Panc1 (cell line): ENCODE measurements at places on chromosomes 13 and 19. TPM values are rescaled to one million over a fixed set of nuclear protein-coding genes. Genes with fewer than 3 reads are reported as not detected.

ESD gene
- total RNA-seq = 68.3 TPM

SYT3 gene
- total RNA-seq = not detected

IGFL4 gene
- total RNA-seq = 0.39 TPM

KLK4 gene
- total RNA-seq = not detected

LILRA6 gene
- 0.08 TPM for total RNA-seq

POSTN gene
- 0.08 TPM for total RNA-seq

ZNF808 gene
- total RNA-seq = 19.1 TPM

IL4I1 gene
- total RNA-seq = 1.5 TPM

C1QTNF9B gene
- total RNA-seq = not detected

DNA sequence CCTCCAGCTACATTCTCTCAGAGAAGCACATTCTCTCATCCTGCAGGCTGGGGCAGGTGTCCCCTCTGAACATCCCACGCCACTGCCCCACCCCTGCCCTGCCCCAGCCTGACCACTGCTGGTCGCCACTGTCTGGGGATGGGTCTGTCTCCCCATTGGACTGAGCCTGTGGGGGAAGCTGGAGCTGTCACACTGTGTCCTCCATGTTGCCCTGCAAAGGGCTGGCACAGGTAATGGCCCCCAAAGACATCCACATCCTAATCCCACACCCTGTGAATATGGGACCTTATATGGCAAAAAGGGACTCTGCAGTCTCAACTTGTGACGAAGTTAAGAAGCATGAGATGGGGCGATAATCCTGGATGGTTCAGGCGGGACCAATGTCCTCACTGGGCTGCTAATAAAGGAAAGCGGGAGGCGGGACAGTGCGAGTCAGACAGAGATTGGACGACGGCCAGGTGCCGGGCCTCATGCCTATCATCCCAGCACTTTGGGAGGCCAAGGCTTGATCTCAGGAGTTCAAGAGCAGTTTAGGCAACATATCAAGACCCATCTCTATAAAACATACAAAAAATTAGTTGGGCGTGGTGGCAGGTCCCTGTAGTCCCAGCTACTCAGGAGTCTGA, 9.1 kb downstream of the AP2S1 start:
- DNase-seq = no peak

DNA sequence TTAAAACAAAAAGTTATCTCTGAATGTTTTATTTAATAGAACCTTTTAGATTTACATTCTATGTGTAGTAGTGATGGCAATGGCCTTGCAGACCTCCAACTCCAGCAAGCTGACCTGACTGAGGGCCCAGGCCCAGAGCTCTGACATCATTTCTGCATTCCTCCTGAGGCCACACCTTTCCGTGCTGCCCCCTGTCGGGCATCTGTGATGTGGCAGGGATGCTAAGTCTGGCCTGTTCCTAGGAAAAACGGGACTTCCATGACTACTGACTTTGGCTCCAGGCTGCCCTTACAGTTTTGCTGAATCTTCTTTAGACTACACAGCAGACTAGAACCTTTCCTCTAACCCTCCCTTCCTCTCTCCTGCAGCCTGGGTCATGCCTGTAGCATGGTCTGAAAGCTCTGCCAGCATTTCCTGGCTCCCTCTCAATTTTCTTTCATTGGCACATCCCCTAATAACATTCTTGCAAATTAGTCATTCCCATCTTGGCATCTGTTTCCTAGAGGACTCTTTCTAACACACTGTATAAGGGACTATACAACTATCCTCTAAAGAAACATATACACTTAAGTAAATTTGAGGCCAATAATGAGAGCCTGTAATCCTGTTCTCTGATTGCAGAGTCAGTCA, 249.1 kb downstream of the GPC5 start:
- peak; percentile 2 for DNase-seq

- DNase-seq = no peak
These were observed 573.0 kb upstream of the PCDH9 start for GRCh38 chr13:67803118-67803517.

- DNase-seq = no peak
These were observed 6.2 kb upstream of the FUT3 start for GRCh38 chr19:5857203-5858081.

- no peak for DNase-seq
These were observed 199.6 kb downstream of the SPRY2 start for GRCh38 chr13:80141123-80141849.

GRCh38 chr13:52125547-52125946, 3.3 kb downstream of the NEK5 start:
- no peak for DNase-seq

GRCh38 chr19:52444506-52444905, 8.8 kb upstream of the ZNF578 start:
- no peak for DNase-seq

GRCh38 chr13:113495494-113496210, 5.1 kb upstream of the DCUN1D2 start:
- no peak for DNase-seq

DNA sequence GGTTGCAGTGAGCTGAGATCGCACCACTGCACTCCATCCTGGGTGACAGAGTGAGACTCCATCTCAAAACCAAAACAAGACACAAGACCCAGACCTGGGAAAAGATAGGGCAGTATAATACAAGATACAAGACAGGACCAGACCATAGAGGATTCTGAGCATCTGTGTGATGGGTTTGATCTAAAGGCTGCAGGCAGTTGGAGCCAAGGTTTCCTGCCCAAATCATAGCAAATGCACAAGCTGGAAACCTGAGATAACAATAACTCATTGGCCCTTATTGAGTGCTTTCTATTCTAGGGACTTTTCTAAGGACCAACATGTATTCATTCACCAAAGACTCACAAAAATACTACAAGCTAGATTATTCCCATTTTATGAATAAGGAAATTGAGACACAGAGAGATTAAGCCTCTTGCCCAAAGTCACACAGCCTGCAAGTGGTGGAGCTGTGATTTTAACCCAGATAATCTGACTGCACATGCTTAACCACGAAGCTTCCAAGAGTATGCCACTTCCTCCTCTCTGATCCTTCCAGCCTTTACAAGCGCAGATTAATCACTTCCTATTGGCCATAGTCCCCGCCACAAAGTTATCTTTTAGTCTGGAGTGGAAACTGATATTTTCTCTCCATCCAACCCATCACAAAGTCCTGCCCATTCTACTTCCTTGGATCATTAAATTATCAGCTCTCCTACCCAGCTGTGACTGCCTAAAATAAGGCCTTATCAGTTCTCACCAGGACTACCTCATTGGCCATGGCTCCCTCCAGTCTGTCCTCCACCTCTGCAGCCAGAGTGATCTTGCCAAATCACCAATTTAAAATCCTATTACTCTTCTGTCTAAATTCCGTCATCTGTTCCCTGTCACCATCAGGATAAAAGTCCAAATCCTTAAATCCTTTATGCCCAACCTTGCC, 147.2 kb downstream of the FLT1 start:
- DNase-seq = no peak

- no peak for DNase-seq
These were observed 1.0 kb downstream of the HAUS5 start for GRCh38 chr19:35613574-35613973.

- no peak for DNase-seq
These were observed 3.2 kb downstream of the ARHGAP35 start for GRCh38 chr19:46863818-46864629.

- no peak for DNase-seq
These were observed 451.2 kb downstream of the DCT start for GRCh38 chr13:94028234-94028633.

GRCh38 chr19:13865571-13866462, 11.1 kb upstream of the NANOS3 start:
- DNase-seq = no peak

DNA sequence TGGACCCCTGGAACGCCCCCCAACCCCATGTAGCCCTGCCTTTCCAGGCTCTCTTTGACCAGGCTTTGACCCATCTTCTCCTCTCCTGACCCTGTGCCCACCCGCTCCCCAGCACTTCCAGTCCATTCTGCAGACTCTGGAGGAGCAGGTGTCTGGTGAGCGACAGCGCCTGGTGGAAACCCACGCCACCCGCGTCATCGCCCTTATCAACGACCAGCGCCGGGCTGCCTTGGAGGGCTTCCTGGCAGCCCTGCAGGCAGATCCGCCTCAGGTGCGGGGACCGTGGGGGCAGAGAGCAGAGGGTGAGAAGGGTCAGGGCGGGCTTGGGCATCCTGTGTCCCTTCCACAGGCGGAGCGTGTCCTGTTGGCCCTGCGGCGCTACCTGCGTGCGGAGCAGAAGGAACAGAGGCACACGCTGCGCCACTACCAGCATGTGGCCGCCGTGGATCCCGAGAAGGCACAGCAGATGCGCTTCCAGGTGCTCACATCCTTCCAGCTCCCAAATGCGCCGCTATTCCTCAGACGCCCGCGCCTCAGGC, 6.1 kb downstream of the APLP1 start:
- no peak for DNase-seq

DNA sequence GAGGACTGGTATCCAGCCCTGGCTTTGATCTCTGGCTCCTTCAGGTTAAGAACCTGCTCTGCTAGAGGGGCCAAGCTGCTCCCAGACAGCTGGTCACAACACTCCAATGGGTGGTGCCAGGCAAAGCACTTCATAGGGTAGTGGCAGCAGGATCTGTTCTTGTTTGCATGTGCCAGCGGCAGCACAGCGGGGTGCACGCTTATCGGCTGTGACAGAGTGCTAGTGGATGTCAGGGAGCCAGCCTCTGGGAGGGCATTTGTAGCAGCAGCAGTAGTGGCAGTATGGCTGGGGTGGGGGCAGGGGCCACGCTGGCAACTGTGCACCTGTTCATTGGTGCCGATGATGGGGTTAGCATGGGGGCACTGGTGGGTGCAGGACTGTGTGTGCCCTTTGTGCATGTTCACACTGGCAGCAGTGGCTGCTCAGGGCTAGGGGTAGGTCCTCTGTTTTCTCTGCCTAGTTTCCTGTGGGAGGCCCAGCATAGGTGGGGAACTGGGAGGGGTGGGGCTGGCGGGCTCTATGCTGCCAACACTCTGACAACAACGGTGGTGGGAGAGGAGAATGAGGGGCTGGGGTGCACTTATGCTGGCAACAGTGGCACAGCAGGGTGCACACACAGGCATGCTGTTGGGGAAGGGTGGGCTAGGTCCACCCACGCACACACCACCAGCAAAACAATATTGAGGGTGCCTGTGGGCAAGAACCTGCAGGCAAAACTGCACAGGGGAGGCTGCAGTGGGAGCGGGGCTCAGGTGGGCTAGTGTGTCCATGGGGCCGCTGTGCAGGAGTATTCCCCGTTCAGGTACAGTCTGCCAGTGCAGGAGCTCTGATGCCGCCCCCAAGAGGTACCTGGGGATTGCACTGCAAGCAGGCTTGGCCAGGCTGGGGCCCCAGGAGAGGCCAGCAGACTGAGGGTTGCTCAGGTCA, 19.3 kb downstream of the AP1M1 start:
- DNase-seq = no peak

GRCh38 chr13:79621902-79622301, 140.9 kb downstream of the NDFIP2 start:
- no peak for DNase-seq

- DNase-seq = no peak
These were observed 74.3 kb upstream of the ARHGEF7 start for GRCh38 chr13:111040830-111041229.

DNA sequence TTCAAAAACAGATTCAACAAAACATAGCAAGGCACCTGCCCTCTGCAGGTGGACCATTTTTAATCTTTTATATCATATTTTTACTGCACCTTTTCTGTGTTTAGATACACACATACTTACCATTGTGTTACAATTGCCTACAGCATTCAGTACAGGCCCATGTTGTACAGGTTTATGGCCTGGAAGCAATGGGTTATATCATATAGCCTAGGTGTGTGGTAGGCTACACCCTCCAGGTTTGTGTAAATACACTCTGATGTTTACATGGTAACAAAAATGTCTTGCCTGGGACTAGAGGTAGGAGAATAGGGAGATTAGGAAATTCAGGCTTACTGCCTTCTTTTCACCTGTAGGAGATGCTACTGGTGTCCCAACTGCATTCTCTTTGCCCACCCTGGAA, 8.2 kb upstream of the UBAC2 start:
- no peak for DNase-seq

GRCh38 chr19:4277191-4277696, 1.8 kb upstream of the SHD start:
- DNase-seq = no peak

DNA sequence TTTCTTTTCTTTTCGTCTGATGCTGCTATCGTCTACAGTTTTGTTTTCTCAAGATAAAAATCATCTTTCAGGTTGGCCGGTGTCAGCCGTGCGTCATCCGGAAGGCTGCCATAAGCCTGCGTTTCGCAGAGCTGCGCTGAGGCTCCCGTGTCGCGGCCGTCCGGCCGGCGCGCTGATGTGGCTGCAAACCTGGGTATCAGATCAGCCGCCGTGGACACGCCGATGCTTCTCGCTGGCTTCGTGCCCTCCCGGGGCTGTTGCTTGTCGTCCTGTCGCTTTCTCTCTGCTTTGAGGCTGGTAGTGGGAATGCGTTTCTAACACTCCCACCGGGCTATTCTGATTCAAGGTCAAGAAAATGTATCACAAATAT, 45.9 kb upstream of the TFDP1 start:
- DNase-seq = no peak

GRCh38 chr13:20428666-20429644, 96.7 kb downstream of the CRYL1 start:
- DNase-seq = no peak

GRCh38 chr13:20263393-20264044, 31.4 kb upstream of the GJB6 start:
- no peak for DNase-seq
